ENCODE measurements at places on chromosomes 4 and X.

- H3K36me3 ChIP-seq: no peaks in the 10 kb centered on the region
- DNase-seq: no peak
- H3K4me3 ChIP-seq: peak overlapping the region; percentile 68
These were observed 756 bp downstream of the IGFBP7 start for GRCh38 chr4:57109411-57109846.

DNA sequence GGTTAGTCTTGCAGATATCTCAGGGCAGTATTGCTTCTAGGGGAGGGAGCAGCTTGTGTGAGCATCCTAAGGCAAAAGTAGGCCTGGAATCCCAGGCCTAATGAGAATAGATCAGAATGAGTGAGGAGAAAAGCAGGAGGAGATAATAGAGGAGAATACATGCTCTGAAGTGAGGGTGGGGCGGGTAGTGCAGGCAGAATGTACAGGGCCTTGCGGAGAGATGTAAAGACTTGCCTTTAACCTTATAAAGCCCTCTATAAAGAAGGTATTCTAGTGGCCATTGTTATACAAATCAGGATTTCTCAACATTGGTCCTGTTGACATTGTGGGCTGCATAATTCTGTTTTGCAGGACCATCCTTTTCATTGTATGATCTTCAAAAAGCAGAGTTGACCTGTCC, 855.3 kb downstream of the PCDH7 start:
- no peak overlapping the region for H3K27ac ChIP-seq
- no peak overlapping the region for H3K4me3 ChIP-seq
- H3K36me3 ChIP-seq: no peaks in the 10 kb centered on the region
- H3K4me1 ChIP-seq: peaks cover 6% of the 10 kb centered on the region
- no peak for DNase-seq

- peak overlapping the region; percentile 75 for H3K4me3 ChIP-seq
- DNase-seq: peak; percentile 69
- peak overlapping the region; percentile 90 for H3K27ac ChIP-seq
- H3K4me1 ChIP-seq: peaks cover 13% of the 10 kb centered on the region
- H3K27me3 ChIP-seq: peaks cover 35% of the 10 kb centered on the region
These were observed 944 bp downstream of the FUNDC2 start for GRCh38 chrX:155027509-155028066.

GRCh38 chr4:20288846-20289512, 37.3 kb downstream of the SLIT2 start:
- H3K36me3 ChIP-seq: no peaks in the 10 kb centered on the region
- H3K4me1 ChIP-seq: peaks cover 7% of the 10 kb centered on the region
- no peak overlapping the region for H3K4me3 ChIP-seq
- no peaks in the 10 kb centered on the region for H3K27me3 ChIP-seq
- DNase-seq: no peak

- no peak for DNase-seq
- H3K27ac ChIP-seq: no peak overlapping the region
- H3K27me3 ChIP-seq: no peaks in the 10 kb centered on the region
- H3K4me1 ChIP-seq: no peaks in the 10 kb centered on the region
- H3K36me3 ChIP-seq: no peaks in the 10 kb centered on the region
- H3K4me3 ChIP-seq: no peak overlapping the region
These were observed 125.9 kb upstream of the ANK2 start for GRCh38 chr4:112923516-112923915.

- no peak for DNase-seq
- H3K4me1 ChIP-seq: peaks cover 3% of the 10 kb centered on the region
- no peaks in the 10 kb centered on the region for H3K27me3 ChIP-seq
These were observed 1085.6 kb upstream of the TENM3 start for GRCh38 chr4:181157647-181158046.

DNA sequence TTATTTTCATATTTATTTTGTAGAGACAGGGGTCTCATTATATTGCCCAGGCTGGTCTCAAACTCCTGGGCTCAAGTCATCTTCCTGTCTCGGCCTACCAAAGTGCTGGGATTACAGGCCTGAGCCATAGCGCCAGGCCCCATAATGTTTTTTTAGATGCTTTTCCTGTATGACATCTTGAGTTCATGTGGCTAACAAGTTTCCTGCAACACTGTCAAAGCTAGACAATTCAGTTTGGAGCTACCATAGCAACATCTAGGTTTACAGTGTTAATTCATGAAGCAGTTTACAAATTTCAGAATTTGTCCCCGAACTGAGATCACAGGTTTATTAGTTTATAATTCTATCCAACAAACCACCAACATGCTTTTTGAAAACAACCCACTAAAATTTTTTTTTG, 6.4 kb upstream of the IL13RA2 start:
- H3K36me3 ChIP-seq: no peaks in the 10 kb centered on the region
- DNase-seq: no peak
- no peaks in the 10 kb centered on the region for H3K4me1 ChIP-seq
- H3K27ac ChIP-seq: no peak overlapping the region

Measured in MCF 10A (cell line).